ENCODE measurements at places on chromosomes 4 and X.

DNA sequence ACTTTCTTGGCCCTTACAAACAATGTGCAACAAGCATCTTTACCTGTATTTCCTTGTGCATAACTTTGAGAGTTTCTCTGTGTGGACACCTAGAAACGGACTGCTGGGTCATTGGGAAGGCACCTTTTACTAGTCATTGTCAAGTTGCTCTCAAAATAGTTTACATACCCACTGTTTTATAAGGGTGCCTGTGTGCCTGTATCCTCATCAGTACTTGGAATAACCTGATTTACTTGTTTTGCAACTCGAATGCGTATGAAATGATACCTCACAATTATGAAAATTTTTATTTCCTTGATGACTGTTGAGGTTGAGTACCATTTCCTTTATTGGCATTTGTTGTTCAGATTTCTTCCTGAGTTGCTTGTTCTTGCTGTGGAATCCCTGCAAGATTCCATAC, 150.8 kb downstream of the STIM2 start:
- H3K27me3 ChIP-seq, result no peaks in the 10 kb centered on the region
- H3K27ac ChIP-seq, result no peak overlapping the region
- DNase-seq, result no peak
- H3K4me1 ChIP-seq, result peaks cover 5% of the 10 kb centered on the region
- H3K36me3 ChIP-seq, result peaks cover 47% of the 10 kb centered on the region

DNA sequence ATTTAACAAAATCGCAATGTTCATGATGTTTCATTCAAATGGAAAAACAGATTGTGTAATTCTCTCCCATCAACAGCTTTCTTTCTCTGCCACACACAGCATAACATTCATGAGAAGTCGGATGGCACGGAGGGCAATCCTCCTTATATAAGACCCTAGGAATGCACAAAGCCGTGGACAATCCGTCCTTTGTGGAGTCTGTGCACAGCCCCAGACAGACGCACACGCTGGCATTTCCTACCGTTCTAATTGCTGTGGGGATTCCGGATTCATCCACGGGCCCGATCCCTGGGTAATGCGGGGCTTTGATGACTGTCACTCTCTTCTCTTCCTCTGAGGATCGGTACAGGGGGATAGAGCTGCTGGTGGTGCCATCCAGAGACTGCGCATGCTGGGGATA, 121.9 kb upstream of the PDLIM3 start:
- H3K36me3 ChIP-seq, result no peaks in the 10 kb centered on the region
- H3K4me3 ChIP-seq, result no peak overlapping the region
- no peak for DNase-seq

DNA sequence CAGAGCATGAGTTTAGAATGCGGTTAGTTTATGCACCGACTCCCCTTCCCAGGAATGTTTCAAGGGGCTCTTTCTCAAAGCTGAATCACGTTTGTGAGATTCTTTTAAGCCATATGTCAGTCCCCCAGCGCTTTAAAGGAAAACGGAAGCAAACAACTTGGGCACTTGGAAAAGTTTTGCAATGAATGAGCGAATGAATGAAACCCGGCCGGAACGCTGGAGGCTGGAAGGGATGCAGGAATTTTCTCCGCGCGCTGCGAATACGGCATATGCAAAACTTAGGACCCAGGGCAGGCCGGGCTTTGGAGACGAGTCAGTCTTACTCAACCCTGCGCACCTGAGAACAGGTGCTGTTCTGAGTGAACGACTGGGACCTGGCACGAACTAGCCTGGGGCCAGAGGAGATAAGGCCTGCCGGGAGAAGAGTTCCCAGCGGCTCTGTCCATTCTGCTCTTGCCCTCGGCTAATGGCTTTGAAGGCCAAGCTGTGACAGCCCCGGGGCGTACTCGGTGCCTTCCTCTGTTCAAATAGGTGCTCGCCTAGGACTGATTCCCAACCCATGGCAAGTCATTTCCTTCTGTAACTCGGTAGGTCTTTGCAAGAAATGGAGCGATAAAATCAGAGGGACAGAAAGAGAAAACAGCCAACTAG, 743 bp upstream of the NRK start:
- no peaks in the 10 kb centered on the region for H3K27me3 ChIP-seq
- no peak for DNase-seq
- H3K27ac ChIP-seq, result no peak overlapping the region
- H3K4me3 ChIP-seq, result no peak overlapping the region

- H3K4me3 ChIP-seq, result no peak overlapping the region
- H3K36me3 ChIP-seq, result peaks cover 16% of the 10 kb centered on the region
- no peak overlapping the region for H3K27ac ChIP-seq
- no peak for DNase-seq
These were observed 393.5 kb downstream of the MAPK10 start for GRCh38 chr4:85966373-85966772.

GRCh38 chrX:24372021-24372763, 11.8 kb downstream of the SUPT20HL1 start:
- H3K4me1 ChIP-seq, result peaks cover 7% of the 10 kb centered on the region
- DNase-seq, result no peak

GRCh38 chr4:186701273-186701672, 22.4 kb downstream of the FAT1 start:
- H3K27ac ChIP-seq, result no peak overlapping the region
- no peaks in the 10 kb centered on the region for H3K4me1 ChIP-seq
- no peaks in the 10 kb centered on the region for H3K36me3 ChIP-seq
- no peak for DNase-seq
- H3K4me3 ChIP-seq, result no peak overlapping the region

DNA sequence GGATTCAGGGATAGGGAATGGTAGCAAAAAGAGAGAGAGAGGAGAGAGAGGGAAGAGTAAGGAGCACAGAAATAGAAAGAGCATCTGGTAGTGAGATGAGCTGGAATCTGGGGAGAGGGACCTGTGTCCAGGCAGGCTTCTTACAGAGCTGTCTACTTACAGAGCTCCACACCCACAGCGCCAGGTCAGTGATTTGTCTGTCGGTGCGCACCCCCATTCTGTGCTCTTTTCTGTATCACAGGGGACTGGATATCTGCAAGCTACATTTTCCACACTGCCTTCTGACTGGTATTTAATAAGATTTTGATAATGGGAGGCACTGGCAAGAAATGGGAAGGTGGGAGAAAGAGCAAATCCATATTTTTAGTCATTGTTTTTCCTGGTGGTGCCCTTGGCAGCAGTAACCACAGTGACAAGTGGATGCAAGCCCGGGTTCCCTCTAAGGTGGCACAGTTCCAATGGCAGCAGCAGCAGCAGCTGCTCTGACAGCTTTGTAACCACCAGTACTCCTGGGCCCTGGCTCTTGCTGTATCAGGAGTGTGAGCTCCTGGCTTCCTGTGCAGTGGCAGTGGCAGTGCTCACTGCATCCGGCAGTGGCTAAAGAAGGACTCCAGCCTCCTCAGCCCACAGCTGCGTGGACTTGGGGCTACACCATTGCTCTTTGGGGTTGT, 300.5 kb downstream of the TRIML1 start:
- no peak overlapping the region for H3K4me3 ChIP-seq
- H3K27me3 ChIP-seq, result no peaks in the 10 kb centered on the region
- no peaks in the 10 kb centered on the region for H3K4me1 ChIP-seq
- DNase-seq, result no peak

- no peak for DNase-seq
- H3K36me3 ChIP-seq, result no peaks in the 10 kb centered on the region
- no peaks in the 10 kb centered on the region for H3K27me3 ChIP-seq
- H3K27ac ChIP-seq, result no peak overlapping the region
- no peaks in the 10 kb centered on the region for H3K4me1 ChIP-seq
- H3K4me3 ChIP-seq, result no peak overlapping the region
These were observed 312.4 kb downstream of the PPARGC1A start for GRCh38 chr4:23577398-23577797.

- H3K4me3 ChIP-seq, result no peak overlapping the region
- no peaks in the 10 kb centered on the region for H3K27me3 ChIP-seq
- peak overlapping the region; percentile 8 for H3K27ac ChIP-seq
- H3K4me1 ChIP-seq, result peaks cover 47% of the 10 kb centered on the region
- no peak for DNase-seq
These were observed 77.0 kb downstream of the COQ2 start for GRCh38 chr4:83207497-83208101.

DNA sequence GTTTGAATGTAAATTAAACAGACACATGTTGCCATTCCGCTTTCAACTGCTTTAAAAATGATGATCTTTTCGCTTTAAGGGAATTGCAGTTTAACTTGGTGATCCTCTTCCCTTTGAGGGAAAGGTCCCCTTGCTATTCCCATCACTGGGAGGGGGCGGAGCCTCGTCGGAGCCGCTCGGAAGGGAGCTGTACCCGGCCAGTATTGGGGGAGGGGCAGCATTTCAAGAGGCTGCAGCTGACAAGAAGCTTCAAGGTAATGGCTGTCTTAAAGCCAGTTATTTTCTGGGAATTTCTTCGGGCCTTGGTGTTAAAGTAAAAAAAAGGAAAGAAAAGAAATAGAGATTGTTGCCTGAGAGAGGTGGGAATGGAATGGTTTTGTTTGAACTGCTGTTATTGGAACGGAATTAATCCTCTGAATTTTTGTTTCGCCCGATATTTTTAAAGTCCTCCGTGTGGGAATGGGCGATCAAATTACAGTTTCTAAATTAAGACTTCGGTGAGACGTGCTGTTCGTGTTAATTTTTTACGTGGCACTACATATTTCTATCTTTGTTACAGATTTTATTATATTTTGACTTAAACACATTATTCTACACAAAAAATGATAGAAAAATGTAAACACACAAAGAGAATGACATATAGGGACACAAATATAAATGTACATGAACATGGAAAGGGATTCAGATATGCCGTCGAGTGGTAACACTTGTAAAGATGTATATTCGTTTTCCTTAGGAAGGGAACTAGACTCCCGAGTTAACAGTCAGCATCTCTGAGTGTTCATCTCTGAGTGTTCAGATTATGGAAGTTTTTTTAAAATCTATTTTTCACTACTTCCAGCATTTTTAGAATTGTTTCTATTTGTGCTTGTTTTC, 9.2 kb downstream of the PWWP3B start:
- no peaks in the 10 kb centered on the region for H3K4me1 ChIP-seq
- no peak overlapping the region for H3K27ac ChIP-seq
- H3K4me3 ChIP-seq, result no peak overlapping the region
- DNase-seq, result no peak
- no peaks in the 10 kb centered on the region for H3K27me3 ChIP-seq

- no peaks in the 10 kb centered on the region for H3K36me3 ChIP-seq
- no peaks in the 10 kb centered on the region for H3K4me1 ChIP-seq
- DNase-seq, result no peak
- H3K27ac ChIP-seq, result no peak overlapping the region
These were observed 752.9 kb downstream of the RAPGEF2 start for GRCh38 chr4:159855731-159856130.
